ENCODE measurements at places on chromosomes 7 and 10.
A peak's percentile ranks its signal among the peaks of the same experiment; 100 is the strongest.

DNA sequence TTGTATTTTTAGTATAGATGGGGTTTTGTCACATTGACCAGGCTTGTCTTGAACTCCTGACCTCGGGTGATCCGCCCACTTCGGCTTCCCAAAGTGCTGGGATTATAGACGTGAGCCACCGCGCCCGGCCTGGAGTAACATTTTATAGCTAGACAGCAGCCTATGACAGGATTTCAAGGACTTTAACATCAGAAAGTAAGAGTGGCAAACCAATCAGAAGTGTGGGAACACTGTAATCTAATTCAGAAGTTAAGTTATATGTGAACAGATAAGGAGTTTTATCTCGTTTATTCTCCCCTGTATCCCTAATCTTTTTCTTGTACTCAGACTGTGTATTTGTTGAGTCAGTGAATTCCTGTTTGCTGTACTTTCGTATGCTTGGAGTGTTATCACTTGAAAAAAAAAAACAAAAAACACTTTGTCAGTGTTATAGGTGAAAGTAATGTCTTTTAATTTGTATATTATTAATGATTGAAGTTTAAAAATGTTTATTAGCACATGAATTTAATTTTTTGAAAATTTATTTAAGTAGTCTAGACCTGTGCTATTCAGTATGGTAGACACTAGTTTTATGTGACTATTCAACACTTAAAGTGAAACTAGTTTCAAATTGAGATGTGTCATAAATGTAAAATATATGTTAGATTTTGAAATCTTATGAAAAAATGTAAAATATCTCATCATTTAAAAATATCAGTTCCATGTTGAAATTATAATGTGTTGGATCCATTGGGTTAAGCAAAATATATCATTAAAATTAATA, 38.6 kb downstream of the RSBN1L start:
- DNase-seq = no peak

GRCh38 chr7:127900141-127900540, 131.1 kb downstream of the LRRC4 start:
- DNase-seq = no peak

DNA sequence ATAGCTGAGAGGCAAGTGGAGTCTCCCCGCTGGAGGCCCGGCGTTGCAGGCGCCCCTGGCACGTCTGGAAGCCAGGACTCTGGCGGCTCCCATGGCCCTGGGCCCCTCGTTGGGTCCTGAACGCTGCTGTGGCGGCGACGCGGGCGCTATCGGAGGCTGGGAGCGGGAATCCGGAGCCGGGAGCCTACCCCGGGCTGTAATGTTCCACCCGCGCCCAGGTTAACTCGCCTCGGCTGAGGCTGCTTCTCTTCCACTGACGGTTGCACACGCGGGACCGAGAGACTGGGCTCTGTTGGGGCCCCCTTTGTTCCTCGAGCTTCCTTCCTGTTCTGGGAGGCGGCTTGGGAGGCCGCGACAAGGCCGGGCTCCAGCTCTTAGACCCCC, 1.3 kb upstream of the HOXA5 start:
- no peak for DNase-seq

DNA sequence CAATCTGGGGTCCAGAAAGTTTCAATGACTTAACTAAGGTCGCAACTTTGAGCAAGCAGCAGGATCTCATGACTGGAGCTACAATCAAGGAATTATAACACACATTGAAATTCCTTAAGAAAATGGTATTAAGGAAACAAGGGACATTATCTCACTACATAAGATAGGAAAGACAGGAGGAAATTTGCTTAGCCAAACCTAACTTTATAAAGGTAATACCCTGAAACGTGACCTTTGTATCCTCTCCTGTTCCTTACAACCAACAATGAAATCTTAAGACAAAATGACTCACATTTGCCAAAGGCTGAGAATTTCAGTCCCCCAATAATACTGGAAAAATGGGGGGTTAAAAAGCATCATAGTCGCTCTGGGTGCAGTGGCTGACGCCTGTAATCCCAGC, 218.9 kb upstream of the LYZL1 start:
- DNase-seq = no peak

DNA sequence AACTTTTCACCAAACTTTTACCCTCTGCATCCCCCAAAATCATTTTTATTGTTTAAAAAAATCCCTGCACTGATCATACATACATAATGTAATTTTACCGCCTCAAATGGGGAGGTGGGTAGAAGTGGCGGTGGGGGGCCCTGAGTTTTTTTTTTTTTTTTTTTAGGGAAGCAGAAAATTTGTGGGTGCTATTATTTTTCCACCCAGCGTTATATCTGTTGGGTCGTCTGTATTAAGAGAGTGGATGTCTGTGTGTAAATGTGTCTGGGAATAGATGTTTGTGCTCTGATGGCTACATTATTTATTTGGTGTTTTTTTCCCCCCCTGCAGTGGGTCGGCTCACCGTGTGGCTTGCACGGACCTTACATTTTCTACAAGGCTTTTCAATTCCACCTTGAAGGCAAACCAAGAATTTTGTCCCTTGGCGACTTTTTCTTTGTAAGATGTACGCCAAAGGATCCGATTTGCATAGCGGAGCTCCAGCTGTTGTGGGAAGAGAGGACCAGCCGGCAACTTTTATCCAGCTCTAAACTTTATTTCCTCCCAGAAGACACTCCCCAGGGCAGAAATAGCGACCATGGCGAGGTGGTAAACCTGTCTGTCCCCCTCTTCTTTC, 438 bp downstream of the ARID5B start:
- DNase-seq = peak; percentile 61

- no peak for DNase-seq
Observed at GRCh38 chr7:143126146-143126545, 5.7 kb upstream of the PIP start.

DNA sequence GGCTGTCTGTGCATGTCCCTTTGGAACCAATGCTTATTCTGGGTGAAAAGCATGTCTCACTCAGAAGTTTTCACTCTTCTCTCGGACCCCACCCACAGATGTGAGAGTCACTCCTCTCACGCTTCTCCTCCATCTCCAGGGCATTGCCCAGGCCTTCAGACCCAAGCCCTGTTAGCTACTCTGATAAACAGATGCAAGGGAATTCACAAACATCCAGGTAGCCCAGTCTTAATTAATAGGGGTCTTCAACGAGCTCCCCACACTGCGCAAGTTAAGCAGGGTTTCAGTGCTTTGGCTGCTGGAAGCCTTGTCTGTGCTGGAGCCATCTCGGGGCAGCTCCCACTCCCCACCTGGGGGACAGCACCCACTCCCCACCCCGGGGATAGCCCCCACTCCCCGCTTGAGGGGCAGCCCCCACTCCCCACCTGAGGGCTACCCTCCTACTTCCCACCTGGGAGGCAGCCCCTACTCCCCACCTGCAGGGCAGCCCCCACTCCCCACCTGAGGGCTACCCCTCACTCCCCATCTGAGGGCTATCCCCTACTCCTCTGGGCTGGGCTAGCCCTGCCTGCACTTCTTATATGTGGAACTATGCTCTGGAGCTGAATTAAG, 8.7 kb downstream of the PKD1L1 start:
- no peak for DNase-seq

- no peak for DNase-seq
Observed at GRCh38 chr10:113087165-113088029, 137.3 kb downstream of the TCF7L2 start.

GRCh38 chr10:95276367-95277200, 14.2 kb downstream of the PDLIM1 start:
- DNase-seq = no peak

- DNase-seq = no peak
Observed at GRCh38 chr10:60488111-60488669, 98.5 kb upstream of the ANK3 start.

GRCh38 chr10:118570591-118570990, 24.9 kb downstream of the PRLHR start:
- DNase-seq = no peak

DNA sequence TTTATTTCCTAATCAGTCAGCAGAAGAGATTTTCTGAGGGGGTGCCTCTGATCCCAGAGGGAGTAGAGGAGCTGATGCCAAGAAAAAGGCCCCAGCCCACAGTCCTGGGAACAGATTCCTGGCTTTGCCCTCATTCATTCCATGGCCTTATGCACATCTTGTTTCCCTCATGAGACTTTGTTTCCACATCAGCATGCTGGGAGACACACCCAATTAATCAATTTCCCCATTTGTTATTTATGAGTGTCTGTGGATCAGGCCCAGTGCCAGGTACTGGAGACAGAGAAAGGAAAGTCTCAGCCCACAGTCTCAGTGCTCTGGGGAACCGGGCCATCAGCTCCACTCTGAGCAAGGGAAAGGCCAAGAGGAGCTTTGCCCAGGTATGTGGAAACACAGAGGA, 496.2 kb upstream of the ZMIZ1 start:
- no peak for DNase-seq

DNA sequence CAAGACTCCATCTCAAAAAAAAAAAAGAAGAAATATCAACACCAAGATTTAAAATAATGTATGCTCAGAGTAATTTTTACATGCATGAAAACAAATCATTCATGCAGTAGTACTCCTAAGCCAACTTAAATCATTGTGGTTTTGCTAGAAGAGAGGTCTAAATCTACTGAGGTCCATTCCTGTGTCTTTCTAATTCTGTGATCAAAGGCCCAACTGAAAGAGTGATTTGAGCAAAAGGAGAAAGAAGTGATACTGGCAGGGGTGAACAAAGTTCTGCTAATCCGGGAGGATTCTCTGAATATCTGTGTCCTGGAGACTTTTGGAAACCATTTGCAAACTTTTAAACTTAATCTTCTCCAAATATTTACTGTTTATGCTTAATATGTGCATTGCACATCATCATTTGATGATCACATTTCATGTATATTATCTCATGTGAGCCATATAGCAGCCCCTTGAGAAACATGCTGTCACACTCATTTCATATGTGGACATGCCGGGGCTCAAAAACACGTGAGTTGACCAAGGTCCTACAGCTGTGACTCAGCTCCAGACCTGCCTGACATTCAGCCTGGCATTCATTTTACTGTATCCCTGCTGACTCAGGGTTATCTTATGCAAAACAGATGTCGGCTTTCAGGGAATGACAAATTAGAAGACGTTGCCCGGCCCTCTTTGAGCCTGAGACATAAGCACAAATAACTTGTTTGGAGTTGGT, 76.4 kb downstream of the FAM107B start:
- DNase-seq = no peak

DNA sequence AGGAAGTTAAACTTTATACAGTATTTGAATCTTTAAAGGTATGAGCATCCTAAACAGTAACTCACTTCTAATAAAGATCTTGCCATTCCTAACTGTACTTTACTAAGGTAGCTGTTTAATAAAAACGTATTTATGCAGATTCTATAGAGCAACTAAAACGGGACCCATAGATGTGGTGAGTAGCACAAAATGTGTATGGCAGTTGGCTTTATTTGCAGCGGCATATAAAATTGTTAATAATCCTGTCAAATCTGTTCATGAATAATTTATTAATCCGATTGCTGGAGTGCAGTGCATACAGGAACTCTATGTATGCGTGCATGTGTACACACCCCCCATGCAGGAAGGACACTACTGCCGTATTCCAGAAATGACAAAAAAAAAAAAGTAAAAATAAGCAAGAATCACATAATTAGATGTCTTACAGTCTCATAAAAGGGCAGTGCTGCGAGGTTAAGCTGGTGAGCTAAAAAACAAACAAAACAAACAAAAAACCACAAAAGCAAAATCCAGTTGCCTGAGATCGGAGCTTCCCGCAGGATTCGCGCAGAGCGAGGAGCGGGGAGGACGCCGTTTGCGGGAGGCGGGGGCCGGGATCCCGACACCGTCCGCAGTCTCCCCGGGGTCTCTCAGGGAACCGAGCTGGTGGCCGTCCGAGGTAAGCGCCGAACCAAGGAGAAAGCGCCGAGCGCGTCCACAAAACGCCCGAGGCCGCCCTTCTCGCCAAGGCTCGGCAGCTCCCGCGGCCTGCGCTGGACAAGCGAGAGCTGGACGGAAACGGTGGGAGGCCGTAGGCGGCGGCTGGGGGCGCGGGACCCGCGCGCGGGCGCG, 518 bp upstream of the COMMD3 start:
- DNase-seq = no peak

DNA sequence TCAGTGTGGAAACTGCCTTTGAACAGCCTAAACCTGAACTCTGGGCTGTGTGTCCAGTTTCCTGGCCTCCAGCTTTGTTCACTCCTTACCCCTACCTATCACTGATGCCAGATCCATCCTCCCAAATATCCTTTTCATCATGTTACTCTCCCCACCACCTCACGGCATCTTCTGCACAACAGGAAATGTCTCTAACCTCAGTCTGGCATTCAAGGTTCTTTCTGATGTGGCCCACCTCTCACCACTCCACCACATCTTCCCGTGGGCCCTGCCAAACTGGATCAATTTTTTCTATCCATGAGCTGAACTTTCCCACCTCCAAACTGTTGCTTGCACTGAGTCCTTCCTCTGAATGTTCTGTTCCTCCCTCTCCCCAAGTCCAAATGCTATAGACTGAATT, 35.8 kb upstream of the MAP3K8 start:
- no peak for DNase-seq

DNA sequence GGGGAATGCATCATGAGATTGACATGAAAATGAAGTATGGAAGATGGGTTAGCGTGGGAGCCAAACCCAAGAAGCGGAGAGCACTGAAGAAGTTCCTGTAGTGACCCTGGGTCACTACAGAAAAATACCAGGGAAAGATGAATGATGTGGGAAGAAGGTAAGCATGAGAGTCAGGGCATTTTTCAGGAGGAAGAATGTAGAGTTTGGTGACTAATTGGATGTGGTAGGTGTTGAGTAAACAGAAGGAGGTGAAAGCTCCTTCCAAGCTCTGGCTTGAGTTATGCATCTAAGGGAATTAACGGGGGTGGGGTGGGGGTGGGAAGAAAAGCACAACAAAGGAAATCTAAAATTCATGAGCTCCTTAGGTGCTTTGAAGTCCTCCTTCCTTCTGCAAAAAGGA, 238.1 kb upstream of the AOAH start:
- no peak for DNase-seq

DNA sequence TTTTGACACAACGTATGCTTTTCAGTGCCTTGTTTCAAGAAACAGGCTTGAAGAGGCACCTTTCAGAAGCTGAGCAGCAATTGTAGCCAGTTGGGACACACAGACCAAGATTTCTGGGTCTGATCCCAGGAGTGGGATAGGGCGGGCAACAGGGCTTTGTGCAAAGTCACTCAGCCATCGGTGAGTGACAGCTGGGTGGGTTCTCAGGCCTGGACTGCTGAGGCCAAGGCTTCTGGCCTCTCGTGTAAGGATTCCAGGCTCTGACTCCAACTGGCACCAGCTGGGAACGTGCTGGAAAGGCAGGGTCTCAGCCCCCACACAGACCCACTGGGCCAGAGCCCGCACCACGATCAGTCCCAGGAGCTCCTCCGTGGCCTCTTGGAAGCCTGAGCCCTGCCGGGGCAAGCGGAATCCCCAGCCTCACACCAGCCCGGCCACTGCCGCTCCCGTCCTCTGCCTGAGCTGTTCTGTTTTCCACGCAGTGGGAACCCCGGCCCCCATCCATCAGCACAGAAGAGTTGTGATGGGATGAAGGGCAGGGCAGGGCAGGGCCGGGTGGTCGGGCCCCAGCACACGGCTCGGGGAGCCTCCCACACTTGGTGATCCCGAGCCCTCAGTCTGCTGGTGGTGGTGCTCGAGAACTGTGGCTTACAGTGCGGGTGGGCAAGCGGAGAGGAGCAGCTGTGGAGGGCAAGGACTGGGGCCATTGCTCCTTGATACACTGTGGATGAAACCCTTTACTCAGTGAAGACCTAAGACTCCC, 46.8 kb downstream of the VIPR2 start:
- peak; percentile 33 for DNase-seq

All from amygdala (tissue), 56 donors.